Right renal cortex interstitium (tissue), 3 donors: ENCODE measurements at places on chromosomes 16 and 17. TPM values are rescaled to one million over a fixed set of nuclear protein-coding genes. Genes with fewer than 3 reads are reported as not detected.

Gene OR1D2
- 0.06 TPM for polyA plus RNA-seq

Gene TAT
- 0.04 TPM for polyA plus RNA-seq

Gene SLC52A1
- 0.25 TPM for polyA plus RNA-seq

Gene KCNG4
- 0.07 TPM for polyA plus RNA-seq

Gene ABI3
- 5.8 TPM for polyA plus RNA-seq

Gene HOXB6
- 81.4 TPM for polyA plus RNA-seq

Gene NPIPB4
- polyA plus RNA-seq, result 45.6 TPM

Gene GABARAP
- 495 TPM for polyA plus RNA-seq
